ENCODE measurements at places on chromosomes 12 and 14.

DNA sequence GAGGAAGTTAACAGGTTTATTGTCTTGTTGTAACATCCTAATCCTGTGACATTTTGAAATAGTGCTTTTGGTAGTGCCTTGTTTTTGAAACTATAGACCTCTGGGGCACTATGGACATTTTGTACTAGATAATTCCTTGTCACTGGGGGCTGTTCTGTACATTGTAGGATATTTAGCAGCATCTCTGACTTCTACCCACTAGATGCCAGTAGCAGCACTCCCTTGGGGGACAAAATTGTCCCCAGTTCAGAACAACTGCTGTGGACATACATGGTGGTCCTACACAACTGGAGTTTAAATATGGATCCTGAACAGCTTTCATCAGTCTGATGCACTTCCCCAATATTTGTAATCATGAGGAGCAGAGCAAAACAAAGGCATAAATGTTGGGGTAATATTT lies 264.7 kb downstream of the RAD51B start:
- no peak for DNase-seq

DNA sequence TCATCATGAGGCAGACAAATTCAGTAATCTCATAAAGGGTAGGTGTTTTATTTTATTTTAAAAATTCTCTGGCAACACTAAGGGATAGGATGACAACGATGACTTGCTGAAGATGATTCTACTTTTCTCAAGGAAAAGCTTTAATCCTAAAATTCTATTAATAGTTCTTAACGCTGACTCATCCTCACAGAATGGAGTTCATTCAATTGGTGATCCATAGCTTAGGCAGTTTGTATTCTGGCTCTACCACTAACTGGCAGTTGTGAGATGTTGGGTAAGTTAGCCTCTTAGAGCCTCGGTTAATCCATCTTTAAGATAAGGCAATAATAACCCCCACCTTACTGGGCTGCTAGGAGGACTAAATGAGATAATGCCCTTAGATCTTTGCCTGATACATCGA lies 116.3 kb downstream of the RTN1 start:
- no peak for DNase-seq

DNA sequence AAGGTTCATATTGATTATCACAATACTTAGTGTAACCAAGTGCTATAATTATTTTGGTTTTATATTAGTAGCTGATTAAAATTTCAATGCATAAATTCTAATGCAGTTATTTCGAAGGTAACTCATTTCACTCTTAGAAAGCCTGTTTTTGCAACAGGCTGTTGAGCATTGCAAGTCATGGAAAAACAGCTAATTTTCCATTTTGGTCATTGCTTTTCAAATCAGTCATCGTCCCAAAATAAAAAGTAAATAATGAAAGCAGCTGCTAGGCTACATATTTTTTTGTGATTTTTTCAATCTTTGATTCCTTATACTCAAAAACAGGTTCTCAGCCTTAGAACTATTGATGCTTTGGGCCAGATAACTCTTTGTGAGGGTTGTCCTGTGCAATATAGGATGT lies 22.9 kb downstream of the VEZT start:
- no peak for DNase-seq

- no peak for DNase-seq
These were observed 37.9 kb downstream of the SH2B3 start for GRCh38 chr12:111443586-111443985.

DNA sequence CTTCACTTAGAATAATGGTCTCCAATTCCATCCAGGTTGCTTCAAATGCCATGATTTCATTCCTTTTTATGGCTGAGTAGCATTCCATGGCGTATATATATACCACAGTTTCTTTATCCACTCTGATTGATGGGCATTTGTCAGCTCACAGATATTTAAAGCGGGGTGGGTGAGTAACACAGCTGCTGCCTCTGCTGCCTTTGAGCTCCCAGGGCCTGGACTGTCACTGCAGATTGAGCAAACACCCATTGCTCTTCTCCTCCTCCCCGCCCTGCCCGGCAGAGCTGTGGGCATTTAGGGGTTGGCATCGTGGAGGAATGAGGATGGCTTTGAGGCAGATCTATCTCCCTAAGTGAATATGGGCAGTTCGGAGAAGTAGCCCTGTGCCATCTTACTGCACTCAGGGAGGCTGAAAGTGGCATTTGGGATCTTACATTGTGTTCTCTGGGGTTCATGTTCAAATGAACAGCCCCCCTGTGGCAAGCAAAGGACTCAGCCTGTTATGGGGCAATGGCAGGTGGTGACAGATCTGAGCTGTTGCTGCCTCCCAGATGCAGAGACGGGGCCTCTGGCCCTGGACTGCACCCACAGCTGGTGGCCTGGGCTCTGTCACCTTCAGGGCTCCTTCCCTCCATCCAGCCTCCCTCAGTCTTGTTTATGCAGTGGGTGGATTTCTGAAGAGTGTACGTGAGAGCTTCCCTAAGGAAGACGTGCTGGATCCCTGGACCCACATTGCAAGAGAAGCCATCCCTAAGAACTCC lies 4.9 kb downstream of the RFLNA start:
- DNase-seq = no peak

GRCh38 chr12:130127532-130127911 lies 34.7 kb upstream of the FZD10 start:
- no peak for DNase-seq

Measured in AML-193 (cell line).